ENCODE measurements at places on chromosomes 11 and 22.

DNA sequence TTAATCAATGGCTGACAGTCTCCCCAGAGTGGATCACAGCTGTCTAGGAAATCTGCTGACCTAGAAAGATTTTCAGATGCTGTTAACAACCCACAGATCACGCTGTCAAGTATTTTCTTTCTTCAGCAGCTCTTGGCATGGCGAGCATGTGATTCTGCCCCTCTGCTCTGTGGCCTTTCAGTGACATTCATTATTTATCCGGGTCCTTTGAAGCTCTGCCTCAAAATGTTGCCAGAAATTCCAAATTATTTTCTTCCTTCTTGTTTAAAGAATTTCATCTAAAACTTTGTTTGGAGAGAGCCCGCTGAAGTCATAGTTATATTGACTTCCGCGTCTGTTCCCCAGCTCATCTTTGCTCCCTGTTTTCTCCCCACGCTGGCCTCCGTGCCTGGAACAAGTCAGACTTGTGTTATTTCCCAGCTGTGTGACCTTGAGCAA, 134.1 kb downstream of the COMMD9 start:
- H3K27me3 ChIP-seq, result no peaks in the 10 kb centered on the region
- DNase-seq, result no peak
- no peak overlapping the region for H3K4me3 ChIP-seq
- no peak overlapping the region for H3K27ac ChIP-seq
- H3K36me3 ChIP-seq, result no peaks in the 10 kb centered on the region

GRCh38 chr11:1868636-1869291, 15.9 kb downstream of the LSP1 start:
- no peak overlapping the region for H3K27ac ChIP-seq
- no peaks in the 10 kb centered on the region for H3K27me3 ChIP-seq
- peaks cover 4% of the 10 kb centered on the region for H3K4me1 ChIP-seq
- H3K4me3 ChIP-seq, result no peak overlapping the region

- H3K27me3 ChIP-seq, result peaks cover 31% of the 10 kb centered on the region
- peaks cover 6% of the 10 kb centered on the region for H3K4me1 ChIP-seq
- no peak for DNase-seq
- H3K4me3 ChIP-seq, result 0 out of 2 replicates have a peak overlapping the region, but pooled peaks have one; percentile 65
- H3K36me3 ChIP-seq, result no peaks in the 10 kb centered on the region
These were observed 1.3 kb upstream of the DCHS1 start for GRCh38 chr11:6656936-6657335.

- no peak for DNase-seq
- H3K4me1 ChIP-seq, result no peaks in the 10 kb centered on the region
- no peak overlapping the region for H3K4me3 ChIP-seq
- no peaks in the 10 kb centered on the region for H3K36me3 ChIP-seq
- no peaks in the 10 kb centered on the region for H3K27me3 ChIP-seq
These were observed 796.6 kb downstream of the TBC1D22A start for GRCh38 chr22:47558828-47559700.

DNA sequence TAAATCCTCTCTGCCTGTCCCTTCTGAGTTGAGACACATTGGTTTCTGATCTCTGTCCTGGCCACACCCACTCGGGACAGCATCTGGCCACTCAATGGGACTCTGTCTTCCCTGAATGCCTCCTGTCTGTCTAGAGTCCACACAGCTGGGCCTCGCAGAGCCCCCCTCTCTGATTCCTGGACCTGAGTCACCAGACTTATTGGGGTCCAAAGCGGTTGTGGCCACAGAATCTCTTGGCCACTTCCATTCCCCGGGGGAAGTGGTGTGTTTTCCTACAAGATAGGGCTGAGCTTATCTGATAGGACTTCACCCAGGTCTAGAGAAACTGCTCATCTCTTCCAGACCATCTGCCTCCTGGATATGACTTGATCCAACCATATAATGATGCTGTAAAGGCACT, 57.4 kb upstream of the WNT11 start:
- DNase-seq, result no peak
- H3K27me3 ChIP-seq, result no peaks in the 10 kb centered on the region

GRCh38 chr11:75490221-75491181, 35.2 kb downstream of the GDPD5 start:
- H3K4me1 ChIP-seq, result peaks cover 14% of the 10 kb centered on the region
- peak; percentile 62 for DNase-seq
- H3K27me3 ChIP-seq, result no peaks in the 10 kb centered on the region
- no peak overlapping the region for H3K4me3 ChIP-seq
- H3K36me3 ChIP-seq, result no peaks in the 10 kb centered on the region

- no peak overlapping the region for H3K4me3 ChIP-seq
- H3K4me1 ChIP-seq, result no peaks in the 10 kb centered on the region
- H3K27me3 ChIP-seq, result no peaks in the 10 kb centered on the region
- no peak overlapping the region for H3K27ac ChIP-seq
- H3K36me3 ChIP-seq, result no peaks in the 10 kb centered on the region
These were observed 27.9 kb downstream of the MB start for GRCh38 chr22:35589071-35589755.

GRCh38 chr22:28395920-28396753, 283.5 kb downstream of the TTC28 start:
- DNase-seq, result no peak
- H3K36me3 ChIP-seq, result no peaks in the 10 kb centered on the region
- H3K27me3 ChIP-seq, result no peaks in the 10 kb centered on the region
- H3K4me3 ChIP-seq, result no peak overlapping the region

DNA sequence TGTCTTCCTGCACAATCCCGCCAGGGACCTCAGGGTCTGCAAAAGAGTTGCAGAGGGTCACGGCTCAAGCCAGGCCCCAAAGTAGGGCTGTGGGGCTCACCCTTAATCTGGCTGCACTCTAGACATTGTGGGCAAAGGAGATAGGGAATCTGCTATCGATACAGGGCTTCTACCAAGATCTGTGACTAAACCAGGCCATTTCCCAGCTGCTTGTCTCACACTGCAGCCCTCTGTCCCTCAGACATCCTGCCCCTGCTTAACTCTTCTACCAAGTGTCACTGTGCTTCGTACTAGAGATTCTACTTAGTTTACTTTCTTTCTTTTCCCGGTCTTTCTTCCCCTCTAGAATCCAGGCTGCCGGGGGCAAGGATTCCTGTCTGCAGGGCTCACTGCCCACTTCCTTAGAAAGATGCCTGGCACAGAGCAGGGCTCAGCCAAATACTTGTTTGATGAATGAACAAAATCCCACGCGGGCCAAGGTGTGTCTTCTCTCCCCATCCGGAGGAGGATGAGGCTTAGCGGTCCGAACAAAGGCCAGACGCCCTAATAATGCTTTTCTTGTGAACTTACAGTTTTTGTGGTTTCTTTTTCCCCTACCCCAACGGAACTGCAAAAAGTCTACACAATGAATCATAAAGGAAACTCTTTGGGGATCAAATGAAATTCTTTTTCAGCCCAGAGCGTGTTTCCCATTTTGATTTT, 61.3 kb upstream of the ANO1 start:
- H3K36me3 ChIP-seq, result no peaks in the 10 kb centered on the region
- no peaks in the 10 kb centered on the region for H3K4me1 ChIP-seq
- H3K27ac ChIP-seq, result no peak overlapping the region
- no peak overlapping the region for H3K4me3 ChIP-seq
- DNase-seq, result no peak

DNA sequence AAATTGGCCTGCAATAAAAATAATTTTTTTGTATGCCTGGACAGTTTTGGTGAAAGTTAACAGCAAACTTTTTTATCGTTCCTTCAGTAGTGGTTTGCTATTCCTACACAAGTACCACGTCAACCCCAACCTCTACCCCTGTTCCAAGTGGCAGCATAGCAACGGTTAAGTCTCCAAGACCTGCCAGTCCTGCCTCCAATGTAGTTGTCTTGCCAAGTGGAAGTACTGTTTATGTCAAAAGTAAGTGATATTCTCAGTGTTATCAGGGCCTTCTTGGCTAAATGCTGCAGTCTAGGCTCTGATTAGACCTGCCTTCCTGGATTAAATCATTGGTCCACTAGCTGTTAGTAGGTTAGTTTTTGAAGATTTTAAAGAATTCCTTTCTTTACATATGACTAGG, 15.0 kb downstream of the EMSY start:
- 0 out of 2 replicates have a peak overlapping the region, but pooled peaks have one; percentile 16 for H3K27ac ChIP-seq
- no peaks in the 10 kb centered on the region for H3K27me3 ChIP-seq
- DNase-seq, result no peak
- no peak overlapping the region for H3K4me3 ChIP-seq

DNA sequence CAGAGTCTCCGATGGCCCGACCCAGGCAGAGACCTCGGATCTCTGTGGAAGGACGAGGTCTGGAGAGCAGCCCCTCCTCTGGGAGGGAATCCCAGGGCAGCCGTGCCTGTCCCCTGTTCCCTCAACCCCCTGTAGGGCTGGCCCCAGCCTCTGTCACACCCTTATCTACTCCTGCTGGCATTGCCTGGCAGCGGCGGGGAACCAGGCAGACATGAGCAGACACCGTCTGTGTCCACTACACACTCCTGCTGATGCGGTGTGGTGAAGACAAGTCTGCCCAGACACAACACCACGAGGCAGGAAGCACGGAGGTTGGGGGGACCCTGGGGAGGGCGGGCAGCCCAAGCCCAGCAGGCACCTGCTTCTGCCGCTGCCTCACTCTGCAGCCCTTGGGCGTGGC, 52.5 kb upstream of the A4GALT start:
- no peak overlapping the region for H3K4me3 ChIP-seq
- no peak for DNase-seq
- no peaks in the 10 kb centered on the region for H3K27me3 ChIP-seq
- H3K36me3 ChIP-seq, result no peaks in the 10 kb centered on the region

GRCh38 chr11:2585566-2586086, 114.2 kb downstream of the KCNQ1OT1 start:
- H3K4me1 ChIP-seq, result no peaks in the 10 kb centered on the region
- H3K4me3 ChIP-seq, result no peak overlapping the region
- no peak overlapping the region for H3K27ac ChIP-seq
- H3K36me3 ChIP-seq, result no peaks in the 10 kb centered on the region
- DNase-seq, result no peak

DNA sequence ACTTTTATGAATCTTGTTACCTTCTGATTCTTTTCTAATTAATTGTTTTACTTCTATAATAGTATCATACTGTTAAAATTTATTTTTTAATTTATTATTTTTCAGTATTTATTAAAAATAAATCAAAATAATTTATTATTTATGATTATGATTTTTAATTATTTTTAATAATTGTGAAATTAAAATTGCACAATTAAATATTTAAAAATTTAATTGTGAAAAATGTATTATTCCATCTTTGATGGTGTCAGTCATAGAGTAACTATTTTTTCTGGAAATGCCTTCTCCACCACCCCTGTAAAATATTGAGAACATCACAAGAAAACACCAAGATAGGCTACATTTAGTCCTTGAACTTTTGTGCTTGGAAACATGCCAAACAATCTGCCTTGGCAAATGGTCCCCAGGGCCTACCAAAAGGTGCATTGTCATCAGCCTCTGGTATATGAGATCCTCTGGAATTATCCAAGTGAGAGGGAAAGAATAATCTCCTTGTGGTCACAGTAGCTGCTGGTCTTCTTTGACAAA, at the start of gene OR8H2:
Gene OR8H2 (plus strand): TSS at position 478 of the 528 bp plus-strand sequence. CDS start 1,356 bp downstream, outside the sequence.
- no peaks in the 10 kb centered on the region for H3K4me1 ChIP-seq
- H3K27me3 ChIP-seq, result no peaks in the 10 kb centered on the region
- DNase-seq, result no peak
- H3K36me3 ChIP-seq, result no peaks in the 10 kb centered on the region
- no peak within 1 kb of the TSS for H3K27ac ChIP-seq

DNA sequence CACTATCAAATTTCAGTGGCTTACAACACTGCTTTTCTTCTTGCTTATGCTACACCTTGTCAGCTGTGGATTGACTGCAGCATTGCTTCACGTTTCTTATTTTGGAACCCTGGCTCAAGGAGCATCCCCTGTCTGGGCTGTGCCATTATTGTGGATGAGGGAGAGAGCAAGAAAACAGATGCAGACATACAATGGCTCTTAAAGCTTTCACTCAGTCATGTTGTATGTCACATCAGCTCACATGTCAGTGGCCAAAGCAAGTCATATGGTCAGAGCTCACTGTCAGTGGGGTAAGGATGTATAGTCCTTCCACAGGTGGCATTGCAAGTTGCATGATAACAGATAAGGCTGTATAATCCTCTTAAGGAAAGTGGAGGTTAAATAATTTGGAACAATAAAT, 10.0 kb downstream of the ARHGEF12 start:
- no peaks in the 10 kb centered on the region for H3K4me1 ChIP-seq
- no peaks in the 10 kb centered on the region for H3K36me3 ChIP-seq
- H3K27me3 ChIP-seq, result no peaks in the 10 kb centered on the region
- H3K27ac ChIP-seq, result no peak overlapping the region

GRCh38 chr11:66749091-66749490, 20.1 kb upstream of the SPTBN2 start:
- no peak for DNase-seq
- H3K4me1 ChIP-seq, result peaks cover 5% of the 10 kb centered on the region
- H3K4me3 ChIP-seq, result no peak overlapping the region
- no peaks in the 10 kb centered on the region for H3K27me3 ChIP-seq
- no peaks in the 10 kb centered on the region for H3K36me3 ChIP-seq

DNA sequence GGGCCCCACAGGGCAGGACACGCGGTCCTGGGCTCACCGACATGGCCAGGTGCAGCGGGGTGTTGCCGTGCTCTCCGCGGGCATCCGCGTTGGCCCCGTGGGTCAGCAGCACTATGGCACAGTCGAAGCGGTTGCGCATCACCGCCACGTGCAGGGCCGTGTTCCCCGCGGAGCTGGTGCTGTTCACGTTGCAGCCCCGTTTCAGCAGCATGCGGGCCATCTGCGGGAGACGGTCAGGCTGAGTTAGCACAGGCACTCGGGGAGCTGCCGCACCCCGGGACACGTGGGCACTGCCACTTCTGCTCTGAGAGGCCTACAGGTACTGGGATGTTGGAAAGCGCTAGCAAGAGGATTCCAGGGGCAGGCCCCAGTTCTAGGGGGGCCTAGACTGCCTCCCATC, 22.3 kb upstream of the BAIAP2L2 start:
- no peaks in the 10 kb centered on the region for H3K27me3 ChIP-seq
- no peak overlapping the region for H3K27ac ChIP-seq
- no peaks in the 10 kb centered on the region for H3K4me1 ChIP-seq
- no peak for DNase-seq

GRCh38 chr11:113184498-113184897, 129.9 kb upstream of the TTC12 start:
- no peak overlapping the region for H3K4me3 ChIP-seq
- no peak for DNase-seq
- no peaks in the 10 kb centered on the region for H3K27me3 ChIP-seq

GRCh38 chr22:24324137-24324536, 53.5 kb downstream of the SPECC1L start:
- peaks cover 9% of the 10 kb centered on the region for H3K36me3 ChIP-seq
- no peak for DNase-seq
- no peak overlapping the region for H3K4me3 ChIP-seq
- H3K4me1 ChIP-seq, result no peaks in the 10 kb centered on the region

Measured in H1 (cell line).